ENCODE measurements at places on chromosomes 5 and 9.

- no peak for DNase-seq
Observed at GRCh38 chr5:139631520-139632165, 16.5 kb upstream of the CXXC5 start.

DNA sequence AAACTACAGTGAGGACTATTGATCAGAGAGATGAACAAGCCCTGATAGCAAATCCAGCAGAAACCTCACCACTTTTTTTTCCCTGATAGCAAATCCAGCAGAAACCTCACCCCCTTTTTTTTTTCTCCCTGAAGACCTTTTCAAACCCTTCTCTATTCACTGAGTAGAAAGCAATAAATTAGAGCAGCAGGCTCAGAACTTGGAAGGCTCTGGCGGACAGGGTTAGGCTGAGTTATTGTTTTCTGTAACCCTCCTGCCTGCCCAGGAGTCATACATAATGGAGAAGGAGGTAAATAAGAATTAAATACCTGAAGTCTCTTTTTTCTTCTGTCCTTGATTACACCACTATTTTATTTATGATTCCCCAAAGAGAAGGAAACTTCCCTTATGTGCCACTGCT lies 136.3 kb upstream of the SNX2 start:
- DNase-seq, result no peak

GRCh38 chr5:126718236-126718868 lies 58.6 kb upstream of the LMNB1 start:
- no peak for DNase-seq

DNA sequence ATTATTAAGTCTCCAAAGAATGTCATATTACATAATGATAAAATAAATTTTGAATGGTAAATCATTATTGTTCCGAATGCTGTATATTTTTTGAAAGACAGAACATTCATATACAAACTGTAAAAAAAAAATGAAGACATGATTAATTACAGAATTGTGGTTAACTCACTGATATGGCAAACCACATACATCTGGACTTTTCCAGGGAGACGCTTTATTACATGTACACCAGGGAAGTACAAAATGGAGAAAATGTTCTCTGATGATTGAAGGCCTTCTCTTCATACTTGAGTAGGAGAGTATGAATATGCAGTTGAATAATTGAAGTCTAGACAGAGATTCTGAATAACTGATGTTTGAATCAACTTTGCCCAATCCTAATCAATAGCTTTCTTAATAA lies 1886.9 kb downstream of the EFNA5 start:
- no peak for DNase-seq

- DNase-seq, result no peak
Observed at GRCh38 chr5:134879456-134879855, 5.3 kb downstream of the TXNDC15 start.

DNA sequence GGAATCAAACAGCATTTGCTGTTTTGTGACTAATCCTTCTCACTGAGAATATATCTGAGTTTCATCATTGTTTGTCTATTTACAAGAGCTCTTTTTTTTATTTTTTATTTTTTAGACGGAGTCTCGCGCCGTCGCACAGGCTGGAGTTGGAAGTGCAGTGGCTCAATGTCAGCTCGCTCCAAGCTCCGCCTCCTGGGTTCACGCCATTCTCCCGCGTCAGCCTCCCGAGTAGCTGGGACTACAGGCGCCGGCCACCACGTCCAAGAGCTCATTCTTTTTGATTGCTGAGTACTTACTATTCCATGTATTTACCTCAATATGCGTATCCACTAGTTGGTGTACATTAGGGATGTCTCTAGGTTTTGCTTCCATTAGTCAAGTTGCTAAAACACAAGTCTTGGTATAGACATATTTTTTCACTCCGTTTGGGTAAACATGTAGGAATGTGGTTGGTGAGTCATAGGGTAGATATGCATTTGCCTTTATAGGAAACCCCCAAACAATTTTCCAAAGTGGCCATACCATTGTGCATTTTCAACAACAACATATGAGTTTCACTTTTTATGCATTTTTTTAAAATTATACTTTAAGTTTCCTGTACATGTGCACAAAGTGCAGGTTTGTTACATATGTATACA lies 1005.0 kb upstream of the CDH10 start:
- DNase-seq, result no peak

GRCh38 chr9:126704892-126705766 lies 91.4 kb downstream of the LMX1B start:
- peak; percentile 50 for DNase-seq
